ENCODE measurements at places on chromosomes 13 and 19.

DNA sequence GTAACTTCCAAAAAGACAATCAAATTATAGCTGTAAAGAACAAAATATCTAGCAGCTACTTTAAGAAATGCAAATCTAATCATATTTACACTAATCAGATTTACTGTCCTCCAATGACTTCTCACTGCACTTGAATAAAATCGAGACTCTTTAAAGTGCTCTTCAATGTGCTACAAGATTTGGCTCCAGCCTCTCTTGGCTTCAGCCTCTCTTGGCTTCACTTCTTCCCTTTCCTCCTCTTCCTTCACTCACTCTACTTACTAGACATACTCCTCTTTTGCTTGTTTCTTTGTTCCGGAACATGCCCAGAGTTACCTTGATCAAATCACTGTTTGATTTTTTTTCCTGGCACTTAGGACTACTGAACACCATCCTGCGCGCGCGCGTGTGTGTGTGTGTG lies 495.4 kb downstream of the LMO7 start:
- DNase-seq: no peak

DNA sequence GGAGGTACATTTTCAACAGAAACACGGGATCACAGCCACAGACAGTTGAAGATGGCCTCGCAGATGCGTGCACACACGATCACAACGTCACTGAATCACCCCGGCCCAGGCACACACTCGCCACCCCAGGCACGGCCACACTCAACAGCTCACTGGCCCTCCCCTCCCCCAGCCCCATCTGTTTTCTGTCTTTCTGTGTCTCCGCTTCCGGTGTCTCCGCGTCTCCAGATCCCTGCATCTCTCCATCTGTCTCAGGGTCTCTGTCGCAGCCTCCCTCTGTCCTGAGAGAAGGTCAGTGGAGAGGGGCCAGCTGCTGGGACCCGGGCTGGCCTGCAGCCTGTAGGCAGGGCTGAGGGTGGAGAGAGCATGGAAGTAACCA lies 3.8 kb upstream of the ATP1A3 start:
- no peak for DNase-seq

GRCh38 chr19:5968431-5969373 lies 9.2 kb downstream of the RANBP3 start:
- DNase-seq: no peak

DNA sequence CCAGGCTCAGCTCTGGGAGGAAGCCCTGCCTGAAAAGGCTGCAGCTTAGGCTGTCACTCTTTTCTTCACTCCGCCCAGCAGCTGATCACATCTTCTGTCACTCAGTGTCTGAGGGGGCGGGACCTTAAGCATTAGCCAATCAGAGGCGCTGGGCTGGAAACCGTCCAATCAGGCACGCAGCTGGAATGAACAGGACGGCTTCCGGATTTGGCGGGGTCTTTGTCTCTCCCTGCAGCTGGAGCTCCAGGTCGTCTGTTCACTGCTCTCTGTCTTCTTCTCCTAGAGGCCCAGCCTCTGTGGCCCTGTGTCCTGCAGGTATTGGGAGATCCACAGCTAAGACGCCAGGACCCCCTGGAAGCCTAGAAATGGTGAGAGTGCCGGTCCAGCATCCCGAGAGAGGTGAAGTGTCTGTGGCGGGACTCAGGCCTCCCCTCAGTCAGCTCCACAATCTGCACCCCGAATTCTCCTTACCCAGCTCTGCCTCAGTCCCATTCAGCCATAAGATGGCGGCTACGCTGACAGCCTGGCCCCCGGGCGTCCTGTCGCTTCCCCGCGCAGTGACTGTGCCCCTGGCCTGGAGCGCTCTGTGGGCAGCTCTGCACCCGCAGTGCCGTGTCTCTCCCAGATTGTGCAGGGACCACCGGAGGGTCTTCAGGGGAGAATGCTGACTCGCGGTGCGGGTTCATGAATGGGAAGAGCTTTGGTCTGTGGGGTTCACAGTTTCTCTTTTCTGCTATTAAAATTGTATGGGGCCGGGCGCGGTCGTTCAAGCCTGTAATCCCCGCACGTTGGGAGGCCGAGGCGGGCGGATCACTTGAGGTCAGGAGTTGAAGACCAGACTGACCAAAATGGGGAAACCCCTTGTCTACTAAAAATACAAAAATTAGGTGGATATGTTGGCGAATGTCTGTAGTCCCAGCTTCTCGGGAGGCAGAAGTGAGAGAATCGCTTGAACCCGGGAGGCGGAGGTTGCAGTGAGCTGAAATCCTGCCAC lies at the start of gene ZNF66:
ZNF66 (plus strand) TSS at position 222 of the 994 bp plus-strand sequence; CDS start at position 366, 144 bp downstream.
- DNase-seq: peak; percentile 97

DNA sequence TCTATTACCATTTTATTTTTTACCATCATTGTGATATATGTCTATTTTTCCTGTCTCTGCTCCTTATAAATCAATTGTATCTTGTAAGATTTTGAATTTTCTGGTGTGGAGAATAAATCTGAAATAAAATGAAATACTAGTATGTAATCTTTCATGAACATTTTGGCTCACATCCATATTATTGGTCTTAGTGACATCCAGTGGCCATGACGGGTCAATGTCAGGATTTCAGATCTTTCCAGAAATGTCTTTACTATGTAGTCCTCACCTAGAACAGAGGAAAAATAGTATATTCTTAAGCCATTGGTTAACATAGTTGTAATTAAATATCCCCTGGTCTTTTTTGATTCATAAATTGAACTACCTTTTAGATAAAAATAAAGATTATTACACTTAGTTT lies 109.8 kb upstream of the GPC6 start:
- no peak for DNase-seq

GRCh38 chr19:46990991-46991676 lies 28.5 kb upstream of the NPAS1 start:
- peak; percentile 84 for DNase-seq

- DNase-seq: no peak
These were observed 16.6 kb upstream of the LRCH1 start for GRCh38 chr13:46536341-46536740.

- DNase-seq: no peak
These were observed 7.9 kb upstream of the MAB21L1 start for GRCh38 chr13:35484384-35484783.

DNA sequence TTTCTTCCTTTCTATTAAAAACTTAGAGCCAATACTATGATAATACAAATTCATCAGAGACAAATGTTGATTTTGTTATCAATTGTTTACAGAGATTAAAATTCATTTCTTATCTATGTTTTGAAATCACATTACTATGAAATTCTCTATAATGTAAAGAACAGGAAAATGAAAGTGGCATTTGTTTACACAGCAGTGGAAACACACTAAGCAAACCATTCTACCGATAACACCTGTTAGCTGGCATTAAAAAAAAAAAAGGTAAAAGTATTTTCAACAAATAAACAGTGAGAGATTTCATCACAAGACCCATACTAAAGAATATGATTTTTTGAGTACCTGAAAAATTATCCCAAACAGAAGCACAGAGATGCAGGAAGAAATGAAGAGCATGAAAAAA lies 4.8 kb upstream of the CCDC70 start:
- DNase-seq: no peak

- peak; percentile 61 for DNase-seq
These were observed 450.9 kb upstream of the GPC6 start for GRCh38 chr13:92775658-92776057.

GRCh38 chr19:34995551-34995950 lies 4.6 kb upstream of the GRAMD1A start:
- DNase-seq: no peak

- no peak for DNase-seq
These were observed 267.3 kb downstream of the LHFPL6 start for GRCh38 chr13:39335721-39336120.

DNA sequence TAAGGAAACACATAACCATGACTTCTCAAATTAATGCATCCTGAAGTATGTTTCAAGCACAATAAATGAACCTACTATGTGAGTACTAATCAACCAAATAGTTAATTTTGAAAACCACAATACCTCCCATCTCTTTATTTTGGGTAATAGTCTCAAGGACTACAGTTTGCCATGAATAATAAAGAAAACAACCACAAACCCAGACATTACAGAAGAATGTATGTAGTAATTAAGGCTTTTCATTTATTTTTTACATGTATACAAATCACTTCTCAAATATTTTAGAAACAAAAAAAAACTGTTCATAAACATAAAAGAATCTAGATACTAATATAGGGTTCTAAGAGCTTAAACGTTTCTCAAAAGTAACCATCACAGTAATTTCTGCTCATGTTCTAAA lies 6.8 kb downstream of the KATNAL1 start:
- no peak for DNase-seq

DNA sequence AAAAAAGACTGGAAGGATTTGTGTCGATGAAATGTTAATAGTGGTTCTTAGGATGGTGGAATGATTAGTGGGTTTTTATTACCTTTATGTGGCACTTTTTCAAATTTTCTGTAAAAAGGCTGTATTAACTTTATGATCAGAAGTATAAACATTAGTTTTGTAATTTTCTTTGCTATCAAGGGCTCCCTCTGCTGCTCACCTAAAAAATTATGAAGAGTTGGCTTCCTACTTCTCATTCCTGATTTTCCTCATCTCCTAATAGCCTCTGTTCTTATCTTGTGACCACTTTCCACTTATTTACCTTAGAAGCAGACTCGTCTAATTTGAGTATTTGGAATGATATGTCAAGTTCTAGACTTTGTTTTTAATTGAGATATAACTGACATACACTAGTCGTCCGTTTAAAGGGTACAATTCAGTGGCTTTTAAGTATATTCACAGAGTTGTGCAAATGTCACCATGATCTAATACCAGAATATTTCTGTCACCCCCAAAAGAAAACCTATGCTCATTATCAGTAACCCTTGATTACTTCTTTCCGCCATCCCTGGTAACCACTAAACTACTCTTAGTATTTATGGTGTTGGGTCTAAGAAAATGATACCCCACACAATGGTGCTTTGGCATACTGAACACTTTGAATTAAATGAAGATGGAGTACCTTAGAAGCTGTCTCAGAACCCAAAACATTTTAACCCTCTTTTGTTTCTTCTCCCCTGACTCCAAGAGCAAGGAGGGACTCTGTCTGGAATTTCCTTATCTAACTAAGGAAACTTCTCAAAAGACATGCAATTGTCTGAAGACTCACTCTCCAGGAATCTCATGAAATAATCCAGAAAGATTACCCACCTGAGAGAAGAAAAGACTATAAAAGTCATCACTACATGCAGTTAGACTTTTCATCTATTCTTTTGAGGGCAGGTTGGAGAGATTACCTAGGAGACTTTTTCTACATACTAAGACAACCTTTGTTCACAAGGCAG lies 311.3 kb downstream of the DLEU7 start:
- peak; percentile 64 for DNase-seq

- DNase-seq: no peak
These were observed 18.4 kb downstream of the TMEM272 start for GRCh38 chr13:51826606-51827005.

GRCh38 chr13:57636816-57637215 lies 5.3 kb downstream of the PCDH17 start:
- no peak for DNase-seq

GRCh38 chr13:20258208-20258962 lies 26.3 kb upstream of the GJB6 start:
- DNase-seq: no peak

DNA sequence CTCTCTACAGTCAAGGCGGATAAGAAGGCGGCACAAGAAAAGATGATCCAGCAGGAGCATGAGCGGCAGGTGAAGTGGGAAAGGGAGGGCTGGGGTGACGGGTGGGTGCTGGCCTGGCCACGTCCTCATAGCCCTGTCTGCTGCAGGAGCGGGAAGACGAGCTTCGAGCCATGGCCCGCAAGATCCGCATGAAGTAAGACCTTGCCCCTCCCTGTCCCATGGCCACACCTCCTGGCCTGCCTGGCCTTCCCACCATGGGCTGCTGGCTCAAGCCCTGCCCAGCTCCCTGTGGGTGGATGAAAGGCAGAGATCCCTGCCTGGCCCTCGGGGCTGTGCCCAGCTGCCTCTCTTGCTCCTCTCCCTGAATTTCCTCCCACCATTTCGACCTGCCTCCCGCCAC lies 7.2 kb downstream of the ZNF296 start:
- no peak for DNase-seq

- peak; percentile 91 for DNase-seq
These were observed 880.4 kb downstream of the EFNB2 start for GRCh38 chr13:105655046-105655445.

DNA sequence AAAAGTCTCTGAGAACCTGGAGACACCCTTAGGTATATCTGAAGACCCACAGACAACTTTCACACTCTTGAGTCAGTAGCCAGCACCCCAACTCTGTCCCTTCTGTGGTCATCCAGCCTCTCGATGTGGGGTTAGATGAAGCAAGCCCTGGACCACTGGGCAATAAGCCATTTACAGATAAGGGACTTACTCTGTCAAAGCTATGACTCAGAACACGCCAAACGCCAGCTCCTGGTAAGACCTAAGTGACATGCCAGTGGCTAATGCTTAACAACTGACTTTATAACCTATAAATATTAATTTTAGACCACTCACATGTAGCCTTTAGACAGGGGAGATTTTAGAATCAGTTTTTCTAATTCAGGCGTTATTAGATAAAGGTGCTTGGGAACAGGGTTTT lies 85.7 kb downstream of the SHISA2 start:
- no peak for DNase-seq

GRCh38 chr13:43094901-43095300 lies 71.5 kb downstream of the DNAJC15 start:
- DNase-seq: no peak

DNA sequence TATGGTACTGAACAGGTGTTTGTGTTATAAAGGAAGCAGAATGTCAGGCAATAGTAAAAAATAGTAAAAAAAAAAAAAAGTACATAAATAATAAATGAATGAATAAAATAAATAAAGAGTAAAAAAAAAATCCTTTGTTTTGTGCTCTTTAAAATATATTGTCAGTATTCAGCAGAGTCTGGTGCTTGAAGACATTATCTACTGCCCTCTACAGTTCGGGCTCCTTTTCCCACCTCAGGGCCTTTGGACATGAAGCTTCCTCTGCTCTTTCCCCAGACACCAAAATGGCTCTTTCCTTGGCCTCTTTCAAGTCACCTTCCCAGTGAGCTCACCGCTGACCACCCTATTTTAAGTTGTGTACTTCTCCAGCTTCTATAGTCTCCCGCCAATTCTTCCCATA lies 137.5 kb downstream of the TNFRSF19 start:
- peak; percentile 34 for DNase-seq

- DNase-seq: peak; percentile 73
These were observed 11.6 kb upstream of the NFIX start for GRCh38 chr19:12983542-12984142.

DNA sequence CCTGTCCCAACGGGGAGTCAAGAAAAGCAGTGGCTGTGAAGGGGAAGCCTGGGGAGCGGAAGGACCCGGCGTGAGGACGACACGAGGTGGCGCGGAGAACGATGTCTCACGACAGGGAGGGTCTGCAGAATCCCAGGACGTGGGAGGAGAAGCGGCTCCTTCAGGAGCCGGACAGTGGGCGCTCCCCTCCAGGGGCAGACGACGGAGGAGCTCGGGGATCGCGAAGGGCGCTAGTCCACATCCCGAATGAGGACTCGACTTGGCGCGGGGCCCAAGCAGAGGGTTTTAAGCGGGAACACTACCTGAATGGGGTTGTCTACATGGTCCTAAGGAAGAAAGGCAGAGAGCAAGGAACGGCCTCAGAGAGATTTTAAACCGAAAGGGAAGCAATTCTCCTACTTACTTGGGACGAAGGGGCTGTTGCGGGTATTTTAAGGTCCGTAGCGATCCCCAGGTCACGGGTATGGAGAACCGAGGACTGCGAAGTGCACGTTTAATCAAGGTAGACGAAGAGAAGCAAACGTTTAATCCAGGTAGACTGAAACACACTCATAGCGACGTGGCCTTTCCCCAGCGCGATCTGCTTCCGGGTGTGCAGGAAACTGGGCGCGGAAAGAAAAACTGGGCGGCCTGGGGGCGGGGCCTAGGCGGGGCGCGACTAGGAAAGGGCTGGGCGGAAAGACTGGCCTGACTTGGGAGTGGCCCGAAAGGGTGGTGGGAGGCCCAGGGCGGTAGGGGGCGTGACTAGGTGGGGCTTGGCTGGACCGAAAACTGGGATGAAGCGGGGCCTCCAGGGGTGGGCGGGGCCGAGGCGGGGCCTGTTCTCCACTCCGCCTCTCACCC lies at the start of gene ZNF841:
ZNF841 (minus strand) TSS at position 594 of the 843 bp plus-strand sequence. CDS start 10,964 bp downstream, outside the sequence.
- peak; percentile 91 for DNase-seq
